ENCODE measurements at places on chromosomes 13 and 19.
A peak's percentile ranks its signal among the peaks of the same experiment; 100 is the strongest.

DNA sequence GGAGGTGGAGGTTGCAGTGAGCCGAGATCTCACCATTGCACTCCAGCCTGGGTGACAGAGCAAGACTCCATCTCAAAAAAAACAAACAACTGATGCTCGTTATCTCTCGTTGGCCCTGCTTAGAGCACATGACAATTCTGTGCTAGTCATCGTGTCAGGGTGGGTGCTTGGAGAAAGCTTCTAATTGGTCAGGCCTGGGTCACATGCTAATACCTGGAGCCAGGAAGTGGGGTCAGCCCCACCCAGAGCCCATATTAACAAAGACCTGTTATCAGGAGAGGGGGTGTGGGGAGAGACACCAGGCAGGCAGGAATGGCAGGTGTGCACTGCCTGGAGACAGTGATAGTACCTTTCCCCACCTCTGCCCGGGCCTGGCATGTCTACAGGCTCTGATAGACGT, 84.9 kb downstream of the DPF1 start:
- no peak for DNase-seq

- no peak for DNase-seq
Measured at GRCh38 chr13:49760558-49760957, 31.9 kb downstream of the KPNA3 start.

GRCh38 chr19:1241417-1242095, at the start of gene ATP5F1D:
TSS of gene ATP5F1D (plus strand) at chr19:1241751. CDS start at chr19:1241851, 100 bp downstream.
- DNase-seq: peak; percentile 97

GRCh38 chr19:29798774-29799497, 12.9 kb upstream of the CCNE1 start:
- DNase-seq: peak; percentile 42

- DNase-seq: no peak
Measured at GRCh38 chr13:64871742-64872141, 2358.4 kb downstream of the PCDH9 start.

DNA sequence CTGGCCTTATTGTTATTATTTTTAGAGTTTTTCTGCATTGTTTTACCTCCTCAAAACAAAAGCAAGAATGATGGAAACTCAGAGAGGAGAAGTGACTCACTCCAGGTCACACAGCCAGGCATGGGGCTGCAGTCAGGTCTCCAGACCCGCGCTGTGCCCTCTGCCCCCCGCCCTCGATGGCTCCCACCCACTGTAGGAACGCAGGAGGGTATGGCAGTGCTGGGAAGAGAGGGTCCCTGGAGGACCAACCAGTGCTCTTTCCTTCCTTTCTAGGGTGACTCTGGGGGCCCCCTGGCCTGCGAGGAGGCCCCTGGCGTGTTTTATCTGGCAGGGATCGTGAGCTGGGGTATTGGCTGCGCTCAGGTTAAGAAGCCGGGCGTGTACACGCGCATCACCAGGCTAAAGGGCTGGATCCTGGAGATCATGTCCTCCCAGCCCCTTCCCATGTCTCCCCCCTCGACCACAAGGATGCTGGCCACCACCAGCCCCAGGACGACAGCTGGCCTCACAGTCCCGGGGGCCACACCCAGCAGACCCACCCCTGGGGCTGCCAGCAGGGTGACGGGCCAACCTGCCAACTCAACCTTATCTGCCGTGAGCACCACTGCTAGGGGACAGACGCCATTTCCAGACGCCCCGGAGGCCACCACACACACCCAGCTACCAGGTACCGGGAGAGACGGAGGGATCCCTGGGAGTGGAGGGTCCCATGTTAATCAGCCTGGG, 5.6 kb downstream of the TIMM13 start:
- DNase-seq: no peak

- DNase-seq: peak; percentile 57
Measured at GRCh38 chr13:33183431-33184111, 102.0 kb downstream of the STARD13 start.

DNA sequence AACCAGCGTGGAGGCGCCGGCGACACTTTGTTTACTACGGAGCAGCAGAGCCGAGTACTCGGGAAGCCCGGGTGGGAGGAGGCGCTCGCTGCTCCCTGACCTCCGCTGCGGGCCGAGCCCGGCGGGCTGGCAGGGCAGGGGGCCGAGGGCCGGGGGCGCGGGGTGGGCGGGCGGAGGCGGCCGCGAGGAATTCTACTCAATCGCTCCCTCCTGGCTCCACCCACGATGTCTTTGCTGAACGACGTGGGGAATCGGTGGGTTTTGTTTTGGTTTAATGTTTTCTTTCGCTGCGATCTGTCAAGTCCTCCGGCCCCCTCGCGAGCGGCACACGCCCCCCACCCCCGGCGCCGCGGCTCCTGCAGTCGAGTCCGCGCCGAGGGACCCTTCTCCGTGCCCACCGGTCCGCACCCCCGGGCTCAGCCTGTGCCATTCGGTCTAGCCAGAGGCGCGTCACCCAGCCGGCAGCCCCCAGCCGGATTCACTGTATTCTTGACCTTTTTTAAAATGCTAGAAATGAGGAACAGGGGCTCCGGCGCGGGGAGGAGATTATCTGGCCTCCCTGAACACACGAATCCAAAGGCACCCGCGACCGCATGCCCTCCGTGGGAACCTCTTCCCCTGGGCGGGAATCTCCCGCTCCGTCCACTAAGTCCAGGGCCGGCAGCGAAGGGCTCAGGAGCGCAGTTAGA, 636 bp upstream of the FOXO1 start:
- peak; percentile 54 for DNase-seq

DNA sequence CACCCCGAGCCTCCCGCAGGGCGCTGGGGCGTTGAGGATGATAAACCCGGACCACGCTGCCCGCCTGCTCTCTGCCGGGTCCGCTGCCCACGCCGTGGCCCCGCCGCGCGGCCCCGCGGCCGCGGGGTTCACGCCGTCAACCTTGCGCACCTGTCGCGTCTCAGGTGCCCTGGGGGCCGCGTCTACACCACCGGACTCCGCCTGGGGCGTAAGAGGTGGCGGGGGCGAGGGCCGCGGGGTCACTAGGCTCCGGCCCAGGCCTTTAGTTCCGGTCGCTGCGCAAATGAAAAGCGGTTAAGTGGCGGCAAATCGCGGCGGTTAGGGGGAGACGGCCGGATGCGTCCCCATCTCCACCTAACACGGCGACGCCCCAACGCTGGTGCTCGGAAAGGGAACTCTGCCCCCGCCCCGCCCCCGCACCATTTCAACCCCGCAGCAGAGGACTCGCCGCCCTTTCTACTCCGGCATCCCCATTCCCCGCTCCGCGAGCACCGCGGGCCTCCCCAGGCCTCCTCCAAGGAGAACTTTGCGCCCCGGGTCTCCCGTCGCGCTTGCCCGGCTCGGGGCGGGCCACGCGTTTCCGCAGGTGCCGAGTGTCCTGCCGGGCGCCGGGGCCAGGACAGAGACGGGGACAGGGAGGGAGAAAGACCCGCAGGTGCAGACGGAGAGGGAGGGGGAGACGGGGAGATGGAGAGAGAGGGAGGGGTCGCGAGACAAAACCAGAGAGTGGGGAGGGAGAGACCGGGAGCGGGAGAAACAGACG, 4.3 kb downstream of the ONECUT3 start:
- no peak for DNase-seq

DNA sequence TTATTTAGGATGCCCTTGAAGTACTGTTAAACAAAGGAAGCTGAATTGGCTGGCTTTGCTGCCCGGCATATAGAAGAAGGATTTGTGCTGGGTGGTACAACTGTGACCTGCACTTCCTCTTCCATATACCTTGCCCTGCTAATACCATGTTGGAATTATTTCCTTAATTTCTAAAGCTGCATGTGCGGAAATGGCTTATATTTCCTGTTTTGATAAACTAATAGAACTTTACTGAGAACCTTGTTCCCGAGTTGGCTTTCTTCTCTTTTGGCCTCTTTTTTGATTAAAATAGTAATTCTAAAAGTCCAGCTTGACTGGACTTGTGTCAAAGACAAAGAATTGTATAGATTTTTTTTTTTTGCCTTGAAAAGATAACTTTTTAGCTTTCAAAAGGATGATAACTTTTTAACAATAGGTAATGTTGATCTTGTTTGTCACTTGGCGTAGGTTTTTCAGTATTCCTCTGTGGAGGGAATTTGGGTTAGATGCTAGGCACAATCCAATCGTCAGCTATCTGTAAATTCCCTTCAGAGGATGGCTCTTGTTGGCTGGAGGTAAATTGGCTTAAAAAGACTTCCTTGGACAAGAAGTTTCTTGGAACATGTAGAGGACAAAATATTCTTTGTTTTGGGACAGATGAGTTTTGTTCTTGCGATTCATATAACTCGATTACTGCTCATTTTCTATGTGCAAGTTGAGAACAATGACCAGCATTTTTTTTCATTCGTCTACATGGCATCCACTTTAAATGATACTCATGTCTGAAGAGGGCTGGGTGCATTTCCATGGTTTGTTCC, 41.4 kb downstream of the COL4A2 start:
- DNase-seq: no peak

DNA sequence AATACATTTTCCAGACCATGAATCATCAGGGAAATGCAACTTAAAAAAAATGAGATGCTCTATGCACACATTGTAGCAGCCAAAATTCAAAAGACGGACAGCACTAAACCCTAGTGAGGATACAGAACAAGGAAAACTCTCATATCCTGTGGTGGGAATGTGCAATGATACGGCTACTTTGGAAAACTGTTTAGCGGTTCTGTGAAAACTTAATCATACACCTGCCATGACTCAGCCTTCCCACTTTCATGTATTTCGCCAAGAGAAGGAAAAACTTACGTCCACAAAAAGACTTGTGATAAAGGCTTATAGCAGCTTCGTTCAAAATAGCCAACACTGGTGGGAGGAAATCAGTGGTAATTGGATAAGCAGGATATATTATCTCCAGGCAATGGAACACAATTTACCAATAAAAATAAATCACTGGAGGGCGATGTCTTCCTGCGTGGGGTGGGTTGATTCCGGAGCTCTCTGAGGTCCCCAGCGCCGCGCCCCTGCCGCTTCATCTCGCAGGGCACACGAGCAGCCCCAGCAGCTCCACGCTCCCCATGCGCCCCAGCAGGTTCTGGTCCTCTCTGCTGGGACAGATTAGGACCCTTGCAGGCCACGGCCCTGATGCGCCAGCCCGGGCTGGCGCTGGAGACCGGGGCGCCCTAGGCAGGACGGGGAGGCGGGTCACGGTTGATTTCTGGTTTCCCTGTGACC, 97.2 kb upstream of the ARHGEF7 start:
- DNase-seq: no peak

- DNase-seq: no peak
Measured at GRCh38 chr19:52520013-52520412, 7.5 kb upstream of the ZNF808 start.

DNA sequence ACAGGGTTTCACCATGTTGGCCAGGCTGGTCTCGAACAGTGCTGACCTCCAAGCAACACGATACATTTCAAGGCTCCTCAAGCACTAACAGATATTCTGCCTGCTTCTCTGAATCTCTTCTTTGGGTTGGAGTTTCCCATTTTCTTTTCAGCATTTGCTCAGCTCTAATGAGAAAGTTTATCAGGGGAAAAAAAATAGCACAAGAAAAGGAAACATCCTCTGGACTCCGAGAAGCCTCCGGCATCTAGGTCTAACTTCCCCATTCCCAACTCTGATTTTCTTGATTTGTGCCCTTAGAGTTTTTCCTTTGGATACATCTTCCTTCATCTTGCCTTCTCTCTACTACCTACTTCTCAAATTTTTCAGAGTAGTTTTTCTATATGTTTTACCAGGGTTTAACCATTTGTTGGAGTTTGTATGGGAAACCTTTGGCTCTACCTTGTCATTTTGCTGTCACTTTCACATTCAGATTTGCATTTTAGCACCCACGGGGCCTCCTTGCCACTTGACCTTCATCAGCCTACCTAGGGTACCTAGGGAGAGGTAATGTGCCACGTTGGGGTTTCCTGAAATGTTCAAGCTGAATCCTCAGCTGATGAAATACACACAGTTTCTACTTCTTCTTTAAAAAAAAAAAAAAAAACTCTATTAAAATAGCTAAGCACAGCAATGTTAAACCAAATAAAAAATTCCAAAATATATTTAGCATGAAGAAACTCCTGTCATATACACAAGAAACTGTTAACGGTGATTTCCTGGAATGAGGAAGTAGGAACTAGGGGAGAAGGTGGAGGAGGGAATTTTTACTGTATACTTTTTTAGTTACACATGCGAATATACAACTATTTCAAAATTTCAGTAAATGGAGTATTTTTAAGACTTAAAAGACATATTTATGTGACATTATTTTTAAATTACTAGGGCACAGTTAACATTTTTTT, 5.1 kb upstream of the USP12 start:
- DNase-seq: no peak

- DNase-seq: peak; percentile 63
Measured at GRCh38 chr19:2426611-2427428, 566 bp downstream of the TIMM13 start.

DNA sequence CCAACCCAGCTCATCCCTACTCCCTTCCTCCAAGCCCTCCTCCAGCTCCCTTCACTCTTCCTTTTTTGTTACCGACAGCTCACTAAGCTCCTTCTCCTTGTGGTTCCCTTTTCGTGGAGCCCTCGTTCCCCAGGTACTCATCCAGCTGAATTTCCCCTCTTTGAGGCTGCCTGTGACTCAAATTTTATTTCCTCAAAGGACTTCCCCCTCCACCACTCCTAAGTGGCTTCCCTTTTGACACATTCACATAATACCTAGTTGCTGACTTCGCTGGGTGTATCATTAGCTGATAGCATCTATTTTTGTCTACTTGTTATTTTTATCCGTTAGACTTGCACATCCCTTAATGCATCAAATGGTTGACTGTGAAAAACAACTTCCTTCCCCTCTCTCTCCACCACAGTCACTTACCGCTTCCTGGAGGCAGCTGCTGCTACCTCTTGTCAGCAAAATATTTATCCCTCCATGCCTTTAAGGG, 14.5 kb downstream of the FFAR2 start:
- DNase-seq: no peak

GRCh38 chr19:4516199-4516938, 1.9 kb downstream of the PLIN4 start:
- no peak for DNase-seq

DNA sequence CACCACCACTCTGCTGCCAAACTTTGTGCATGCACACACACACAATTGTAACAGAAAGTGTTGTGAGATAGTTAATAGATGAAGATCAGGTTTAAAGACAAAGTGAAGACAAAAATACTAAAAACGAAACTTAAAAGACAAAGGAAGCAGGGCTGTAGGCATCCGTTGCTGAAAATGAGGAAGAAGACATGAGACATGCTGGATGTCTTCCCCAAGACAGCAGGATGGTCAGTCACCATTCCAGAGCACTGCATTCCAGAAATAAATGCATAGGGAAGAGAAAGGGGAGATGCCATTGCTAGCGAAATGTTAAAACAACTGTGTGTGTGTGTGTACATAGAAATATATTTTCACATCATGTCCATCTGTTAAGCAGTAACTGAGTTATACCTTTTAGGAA, 520.1 kb downstream of the SUCLA2 start:
- DNase-seq: peak; percentile 17

DNA sequence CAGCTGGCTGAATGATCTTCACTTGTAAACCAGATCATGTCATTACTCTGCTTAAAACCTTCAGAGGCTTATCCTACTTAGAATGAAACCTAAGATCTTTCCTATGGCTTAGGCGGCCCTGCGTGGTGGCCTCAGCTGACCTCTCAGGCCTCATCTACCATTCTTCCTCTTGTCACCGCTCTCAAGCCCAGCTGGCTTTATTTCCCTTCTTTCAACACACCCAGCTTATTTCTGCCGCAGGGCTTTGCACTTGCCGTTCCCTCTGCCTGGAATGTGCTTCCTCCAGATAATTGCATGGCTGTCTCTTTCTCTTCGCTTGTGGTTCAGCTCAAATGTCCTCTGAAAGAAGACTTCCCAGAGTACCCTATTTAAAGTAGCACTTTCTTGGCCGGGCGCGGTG, 3.6 kb upstream of the ASF1B start:
- DNase-seq: peak; percentile 28

- DNase-seq: peak; percentile 90
Measured at GRCh38 chr13:114319441-114319913, 5.2 kb downstream of the CHAMP1 start.
